Osteoblast (primary cell): ENCODE measurements at places on chromosomes 2 and 18. TPM values are rescaled to one million over a fixed set of nuclear protein-coding genes. Genes with fewer than 3 reads are reported as not detected.
A peak's percentile ranks its signal among the peaks of the same experiment; 100 is the strongest.

GRCh38 chr2:232460171-232460570, 4.2 kb downstream of the ALPI start:
- DNase-seq = no peak

GRCh38 chr2:6196449-6196848, 504.3 kb downstream of the SOX11 start:
- DNase-seq = no peak

- DNase-seq = peak; percentile 52
Observed at GRCh38 chr2:113234721-113235346, 43.9 kb downstream of the PAX8 start.

DNA sequence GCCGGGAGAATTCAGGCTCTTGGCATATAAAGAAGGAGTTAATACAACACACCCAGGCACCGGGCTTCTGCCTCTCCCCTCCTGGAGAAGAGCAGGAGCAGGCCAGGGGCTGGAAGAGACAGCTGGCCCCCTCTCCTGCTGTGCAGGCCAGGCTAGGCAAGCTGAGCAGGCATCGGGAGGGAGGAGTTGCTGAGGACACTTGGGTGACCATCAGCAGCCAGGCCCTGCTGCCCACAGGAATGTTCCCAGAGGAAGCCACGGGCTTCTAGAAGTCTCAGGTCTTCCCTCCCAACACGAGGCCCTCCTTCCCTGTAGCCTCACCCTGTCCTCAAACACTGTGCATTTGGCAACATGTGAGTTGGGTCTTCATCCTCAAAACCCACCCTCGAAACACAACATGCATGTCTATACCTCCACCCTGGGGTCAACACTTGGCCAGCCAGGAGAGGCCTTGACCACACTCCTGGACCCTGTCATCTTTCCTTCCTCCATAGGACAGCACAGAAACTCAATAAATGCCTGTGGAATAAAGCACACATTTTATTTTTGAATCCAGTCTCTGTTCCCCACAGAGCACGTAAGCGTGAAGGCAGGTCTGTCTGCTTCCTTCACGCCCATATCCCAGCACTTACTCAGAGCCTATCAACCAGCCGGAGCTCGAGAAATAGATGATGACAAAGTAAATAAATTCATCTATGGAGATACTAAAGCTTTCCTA, 433.8 kb upstream of the ID2 start:
- DNase-seq = no peak

GRCh38 chr18:34592961-34593382, 117.1 kb upstream of the DTNA start:
- no peak for DNase-seq

The ZBTB7C gene
- total RNA-seq = 0.29 and 0.36 TPM in 2 replicates

The HOXD3 gene
- 1.1 and 2.1 TPM in 2 replicates for total RNA-seq

The NYAP2 gene
- total RNA-seq = under 0.01 TPM in 1 of 2 replicates, not detected in the other

GRCh38 chr2:85318222-85319074, 9.3 kb downstream of the TGOLN2 start:
- peak; percentile 89 for DNase-seq

DNA sequence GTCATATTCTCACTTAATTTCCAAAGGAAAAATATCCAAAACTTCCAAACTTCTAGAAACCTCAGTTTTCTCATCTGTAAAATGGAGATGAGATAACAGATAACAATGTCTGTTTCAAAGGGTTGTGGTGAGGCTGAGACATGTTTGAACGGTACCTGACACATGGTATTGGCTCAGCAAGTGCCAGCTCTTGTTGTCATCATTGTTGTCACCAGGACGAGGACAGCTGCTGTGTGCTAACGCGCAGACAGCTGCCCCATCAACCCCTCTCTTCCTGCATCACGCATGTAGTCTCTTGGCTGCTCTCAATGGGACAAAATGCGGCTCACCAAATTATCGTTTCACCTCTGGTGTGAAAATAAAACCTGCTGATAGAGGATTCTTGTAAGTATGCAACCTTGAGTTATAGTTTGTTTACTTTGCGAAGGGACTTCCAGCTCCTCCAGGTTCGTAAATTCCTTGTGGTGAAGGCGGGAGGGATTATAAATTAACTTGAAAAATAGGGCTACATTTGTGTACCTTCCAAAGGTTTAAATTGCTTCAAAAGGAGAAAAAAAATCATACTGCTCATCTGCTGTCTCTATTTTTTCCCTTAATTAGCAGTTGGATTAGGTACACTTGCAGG, 605.4 kb downstream of the BCL11A start:
- no peak for DNase-seq

The GPR35 gene
- total RNA-seq = 1.1 and 1.5 TPM in 2 replicates

DNA sequence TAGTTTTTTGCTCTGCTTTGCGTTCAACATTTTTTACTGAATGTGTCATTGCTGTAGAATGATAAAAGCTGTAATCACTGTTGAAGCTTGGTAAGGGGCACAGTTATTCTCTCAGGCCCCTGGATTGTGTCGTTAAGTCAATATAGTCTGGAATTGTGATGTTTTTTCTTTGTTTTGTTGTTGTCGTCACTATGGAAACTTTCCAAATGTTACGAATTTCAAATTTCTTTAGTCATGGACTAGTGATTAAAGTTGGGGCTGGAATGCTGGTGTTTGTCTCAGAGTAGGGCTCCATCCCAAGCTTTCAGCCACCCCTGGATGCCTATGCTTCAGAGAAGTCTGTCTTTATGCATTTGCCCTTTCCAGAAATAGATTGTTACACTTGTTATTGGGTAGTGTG, 287.2 kb downstream of the CDH19 start:
- DNase-seq = no peak

GRCh38 chr2:219128396-219128795, 32.2 kb downstream of the NHEJ1 start:
- DNase-seq = no peak

DNA sequence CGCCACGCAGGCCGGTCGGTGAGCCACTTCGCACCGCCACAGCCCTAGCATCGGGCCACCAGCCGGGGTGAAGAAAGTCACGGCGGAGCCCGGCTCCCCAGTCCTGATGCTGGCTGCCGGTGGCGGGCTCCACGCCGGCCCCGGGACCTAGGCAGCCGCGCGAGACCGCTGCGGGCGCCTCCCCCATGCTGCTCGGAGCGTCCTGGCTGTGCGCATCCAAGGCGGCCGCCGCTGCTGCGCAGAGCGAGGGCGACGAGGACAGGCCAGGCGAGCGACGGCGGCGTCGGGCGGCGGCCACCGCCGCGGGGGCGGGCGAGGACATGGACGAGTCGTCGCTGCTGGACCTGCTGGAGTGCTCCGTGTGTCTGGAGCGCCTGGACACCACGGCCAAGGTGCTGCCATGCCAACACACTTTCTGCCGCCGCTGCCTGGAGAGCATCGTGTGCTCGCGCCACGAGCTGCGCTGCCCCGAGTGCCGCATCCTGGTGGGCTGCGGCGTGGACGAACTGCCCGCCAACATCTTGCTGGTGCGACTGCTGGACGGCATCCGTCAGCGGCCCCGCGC, 433 bp downstream of the SH3RF3 start:
- peak; percentile 91 for DNase-seq

The TLX2 gene
- total RNA-seq = under 0.01 and 0.36 TPM in 2 replicates

DNA sequence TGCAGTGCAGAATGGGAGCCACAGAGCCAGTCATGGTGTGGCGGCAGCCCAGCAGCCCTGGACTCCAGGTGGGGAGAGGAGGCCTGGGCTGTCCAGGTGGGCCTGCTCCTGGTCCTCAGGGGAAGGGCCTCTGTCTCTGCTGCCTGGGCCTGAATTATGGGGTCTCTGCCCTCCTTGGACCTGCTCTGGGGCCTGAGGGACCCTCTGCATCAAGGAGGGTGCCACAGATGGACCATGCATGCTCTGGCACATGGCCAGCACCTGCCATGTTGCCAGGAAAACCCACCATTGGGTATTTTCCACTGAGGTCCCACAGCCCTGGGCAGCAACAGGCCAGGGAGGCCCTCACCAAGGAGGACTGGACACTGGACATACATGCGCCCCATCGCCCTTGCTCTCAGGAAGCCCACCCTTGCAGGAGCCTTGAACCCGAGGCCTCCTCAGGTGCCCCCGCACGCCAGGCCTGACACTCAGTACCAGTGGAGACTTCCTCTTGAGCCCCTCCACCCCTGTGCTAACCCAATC, 107.1 kb downstream of the NDUFA10 start:
- no peak for DNase-seq

DNA sequence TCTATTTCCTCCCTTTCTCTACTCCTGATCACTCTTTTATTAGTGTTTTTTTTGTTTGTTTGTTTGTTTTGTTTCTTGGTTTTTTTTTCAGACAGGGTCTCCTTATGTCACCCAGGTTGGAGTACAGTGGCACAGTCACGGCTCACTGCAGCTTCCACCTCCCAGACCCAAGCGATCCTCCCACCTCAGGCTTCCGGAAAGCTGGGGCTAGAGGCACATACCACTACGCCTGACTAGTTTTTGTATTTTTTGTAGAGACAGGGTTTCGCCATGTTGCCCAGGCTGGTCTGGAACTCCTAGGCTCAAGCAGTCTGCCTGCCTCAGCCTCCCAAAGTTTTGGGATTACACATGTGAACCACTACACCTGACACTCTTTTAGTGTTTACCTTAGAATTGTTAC, 122.3 kb downstream of the ATL2 start:
- no peak for DNase-seq

DNA sequence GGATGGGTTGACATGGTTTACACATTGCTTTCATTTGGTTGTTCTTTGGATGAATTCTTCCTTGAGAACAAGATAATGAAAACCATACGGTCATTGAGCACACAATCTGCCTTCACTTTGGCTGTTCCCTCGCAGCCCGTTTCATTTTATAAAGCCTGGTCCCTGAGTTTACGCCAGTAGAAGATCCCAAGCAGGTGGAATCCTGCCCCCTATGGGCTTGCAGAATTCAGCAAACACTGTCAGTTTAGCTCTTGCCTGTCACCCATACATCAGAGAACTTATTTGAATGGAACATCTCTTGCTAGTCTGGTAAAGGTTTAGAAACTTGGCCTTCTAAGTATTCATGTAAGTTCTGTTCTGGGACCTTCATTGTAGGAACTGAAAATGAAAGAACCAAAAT, 666.4 kb upstream of the ZEB2 start:
- no peak for DNase-seq

- DNase-seq = peak; percentile 56
Observed at GRCh38 chr2:39455826-39456225, 18.7 kb upstream of the MAP4K3 start.

- DNase-seq = no peak
Observed at GRCh38 chr18:55775972-55776371, 188.0 kb upstream of the TCF4 start.

DNA sequence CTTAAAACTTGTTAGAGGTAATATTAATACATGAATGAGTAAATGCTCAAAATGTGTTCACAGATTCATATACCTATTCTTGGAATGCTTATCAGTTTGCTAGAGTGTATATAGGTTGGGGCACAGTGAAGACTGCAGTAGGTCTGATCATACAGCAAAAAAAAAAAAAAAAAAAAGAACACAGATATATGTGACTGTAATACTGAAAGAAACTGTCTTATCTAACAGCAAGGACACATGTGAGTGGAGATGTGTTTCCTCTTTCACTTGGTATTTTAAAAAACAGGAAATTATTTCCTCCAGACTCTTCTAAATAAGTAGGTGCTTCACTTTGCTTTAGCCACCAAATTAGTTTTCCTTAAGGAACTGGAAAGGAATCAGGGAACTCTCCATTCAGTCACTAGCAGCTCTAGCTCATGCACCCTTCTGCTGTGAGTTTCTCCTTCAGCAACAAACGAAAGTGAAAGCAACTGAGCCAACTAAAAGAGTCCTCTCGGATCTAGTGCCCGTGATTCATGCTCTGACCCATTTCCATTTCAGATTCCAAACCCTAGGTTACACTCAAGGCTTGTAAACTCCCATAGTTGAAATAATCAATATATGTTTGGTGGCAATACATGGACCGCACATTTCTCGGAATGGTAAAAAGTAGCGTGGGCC, 98.5 kb downstream of the DSEL start:
- peak; percentile 79 for DNase-seq

DNA sequence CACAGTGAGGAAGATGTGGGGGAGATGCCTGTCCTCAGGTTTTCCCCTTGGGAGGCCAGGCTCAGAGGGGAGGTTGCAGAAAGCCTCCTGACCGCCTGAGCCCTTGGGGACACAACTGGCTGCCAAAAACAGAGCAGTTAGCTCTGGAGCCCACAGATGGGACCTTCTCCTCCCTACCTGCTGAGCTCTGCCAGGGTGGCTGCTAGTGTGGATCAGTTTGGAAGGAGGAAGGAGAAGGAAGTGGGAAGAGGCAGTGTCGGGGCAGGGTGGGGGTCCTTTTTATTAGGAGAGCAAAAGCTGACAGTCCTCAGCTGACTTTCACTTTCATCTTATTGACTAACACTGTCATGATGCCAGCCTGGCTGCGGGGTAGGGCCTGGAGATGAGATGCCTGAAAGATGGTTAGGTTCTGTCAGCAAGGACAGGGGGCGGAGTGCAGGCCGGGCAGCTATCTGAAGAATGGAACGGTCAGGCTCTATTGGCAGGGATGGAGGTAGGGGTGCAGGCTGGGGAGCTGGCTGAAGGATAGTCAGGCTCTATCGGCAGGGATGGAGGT, 188.5 kb upstream of the HDAC4 start:
- DNase-seq = peak; percentile 47

GRCh38 chr18:63307551-63308200, 11.9 kb downstream of the BCL2 start:
- no peak for DNase-seq

- DNase-seq = no peak
Observed at GRCh38 chr2:233303252-233303651, 4.4 kb upstream of the SAG start.

DNA sequence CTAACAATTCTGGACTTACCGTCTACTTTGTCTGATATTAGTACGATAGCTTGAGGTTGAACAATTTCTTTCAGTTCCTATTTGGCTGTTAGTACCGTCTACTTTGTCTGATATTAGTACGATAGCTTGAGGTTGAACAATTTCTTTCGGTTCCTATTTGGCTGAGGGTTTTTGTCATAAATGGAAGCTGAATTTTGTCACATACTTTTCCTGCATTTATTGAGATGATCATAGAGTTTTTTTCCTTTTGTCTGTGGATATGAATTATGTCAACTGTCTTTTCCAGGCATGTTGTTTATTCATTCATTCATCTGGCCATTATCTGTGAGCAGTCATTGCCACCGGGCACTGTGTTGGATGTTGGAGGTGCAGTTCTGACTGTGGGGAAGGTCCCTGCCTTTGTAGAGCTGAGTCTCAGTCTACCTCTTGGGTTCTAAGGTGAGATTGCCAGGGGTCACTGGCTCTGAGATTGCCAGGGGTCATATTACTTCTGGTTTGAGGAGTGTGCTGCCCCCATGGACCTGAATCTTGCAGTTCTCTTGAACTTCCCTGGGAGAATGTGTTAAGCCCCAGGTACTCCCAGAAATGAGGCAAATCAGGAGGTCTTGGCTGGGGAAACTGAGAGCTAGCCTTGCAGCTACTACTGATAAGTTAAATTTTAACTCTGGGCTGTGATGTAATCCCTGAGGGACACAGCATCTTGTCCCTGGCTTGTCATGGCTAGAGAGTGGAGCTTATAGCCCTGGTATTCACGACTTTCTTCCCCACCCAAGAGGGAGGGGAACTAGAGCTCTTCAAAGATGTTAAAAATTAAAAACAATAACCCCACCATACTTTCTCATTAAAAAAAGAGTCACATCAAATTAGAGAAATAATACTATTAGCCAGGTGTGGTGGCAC, 89.1 kb upstream of the MBOAT2 start:
- DNase-seq = no peak
